ENCODE measurements at places on chromosomes 11 and 22. TPM values are rescaled to one million over a fixed set of nuclear protein-coding genes. Genes with fewer than 3 reads are reported as not detected.

BCR gene
- total RNA-seq: 30.5 TPM

CDC42BPG gene
- total RNA-seq: 0.26 TPM

SOX6 gene
- total RNA-seq: 43.0 TPM

TPBGL gene
- not detected for total RNA-seq

CFAP300 gene
- 0.88 TPM for total RNA-seq

CASP4 gene
- total RNA-seq: 11.2 TPM

OR52I1 gene
- total RNA-seq: not detected

DNA sequence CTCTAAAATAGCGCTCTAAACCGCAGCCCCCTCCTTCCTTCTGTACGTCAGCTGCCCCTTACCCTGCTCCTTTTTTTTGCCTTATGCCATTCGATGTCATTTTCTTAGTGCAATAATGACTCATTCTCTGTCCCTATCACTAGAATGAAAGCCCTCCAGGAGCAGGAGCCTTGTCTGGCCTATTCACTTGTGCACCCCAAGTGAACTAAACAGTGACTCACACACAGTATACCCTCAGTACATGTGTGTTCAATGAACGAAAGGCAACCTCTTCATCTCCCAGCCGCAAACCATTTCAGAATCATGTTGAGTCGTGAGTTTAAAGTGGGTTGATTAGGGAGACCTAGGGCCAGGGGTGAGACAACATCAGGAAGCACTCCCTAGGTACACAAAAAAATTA lies 50.7 kb upstream of the SPATA19 start:
- no peak for DNase-seq

DNA sequence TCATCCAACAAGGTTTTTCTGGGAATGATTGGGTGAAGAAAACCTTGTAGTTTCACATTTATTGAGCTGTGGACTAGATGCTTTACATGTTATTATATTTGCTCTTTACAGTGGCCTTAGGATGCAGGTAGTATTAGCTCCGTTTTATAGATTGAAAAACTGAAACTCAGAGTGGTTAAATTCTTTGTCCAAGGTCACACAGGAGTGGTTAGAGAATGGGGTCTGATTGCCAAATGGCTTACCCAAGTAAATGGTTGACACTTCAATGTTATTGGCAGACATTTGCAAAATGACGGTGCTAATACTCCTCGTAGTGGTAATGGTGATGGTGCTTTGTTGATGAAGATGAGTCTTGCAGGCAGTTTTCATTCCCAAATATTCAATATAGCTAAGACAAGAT lies 2.2 kb downstream of the GTPBP1 start:
- no peak for DNase-seq

DNA sequence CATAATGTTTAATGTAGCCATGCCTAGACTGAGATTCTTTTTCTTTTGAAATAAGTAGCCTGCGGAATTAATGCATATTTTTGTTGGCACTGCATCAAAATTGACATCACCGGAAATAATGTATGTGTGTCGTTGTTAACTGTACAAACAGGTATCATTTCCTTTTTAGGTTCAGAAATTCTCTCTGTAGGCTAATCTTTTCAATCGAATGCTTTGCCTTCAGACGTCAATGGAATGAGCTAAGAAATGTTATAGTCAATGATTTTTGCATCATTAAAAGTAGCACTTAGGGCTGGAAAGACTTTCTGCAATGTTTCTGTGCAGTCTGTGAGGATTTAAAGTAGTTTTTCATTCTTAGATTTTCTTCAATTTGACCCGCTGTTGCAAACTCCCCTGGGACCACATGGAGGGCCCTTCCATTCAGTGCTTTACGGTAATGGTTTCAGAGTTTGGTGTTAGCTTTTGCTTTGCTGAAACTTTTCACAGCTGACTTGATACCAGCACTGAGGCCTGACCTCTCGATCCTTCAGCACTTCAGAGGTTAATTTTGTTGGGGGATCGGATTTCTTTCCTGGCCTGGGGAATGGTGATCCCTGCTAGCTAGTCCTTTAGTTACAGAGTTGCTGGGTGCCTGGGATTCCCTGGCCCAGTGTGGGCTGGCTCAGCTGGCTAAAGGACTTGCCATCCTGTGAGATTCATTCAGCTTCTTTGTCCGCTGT lies 137.8 kb downstream of the DBX1 start:
- DNase-seq: no peak

DNA sequence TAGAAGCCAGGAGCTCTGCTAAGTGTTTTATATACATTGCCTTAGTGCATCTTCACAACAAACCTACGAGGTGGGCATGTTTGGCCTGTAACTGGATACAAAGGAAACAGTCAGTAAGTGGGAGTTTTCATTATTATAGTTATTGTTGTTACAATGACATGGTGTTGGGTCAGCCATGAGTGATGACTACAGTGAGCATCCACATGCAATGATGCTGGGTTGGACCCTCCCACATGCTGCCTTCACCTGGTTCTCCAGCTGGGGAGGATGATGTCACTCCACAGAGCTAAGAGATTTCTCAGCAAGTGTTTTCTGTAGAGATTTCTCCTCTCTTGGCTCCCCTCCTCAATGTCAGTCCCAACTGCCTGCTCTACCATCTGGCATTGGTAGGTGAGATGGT lies 59.3 kb downstream of the EHF start:
- DNase-seq: no peak

DNA sequence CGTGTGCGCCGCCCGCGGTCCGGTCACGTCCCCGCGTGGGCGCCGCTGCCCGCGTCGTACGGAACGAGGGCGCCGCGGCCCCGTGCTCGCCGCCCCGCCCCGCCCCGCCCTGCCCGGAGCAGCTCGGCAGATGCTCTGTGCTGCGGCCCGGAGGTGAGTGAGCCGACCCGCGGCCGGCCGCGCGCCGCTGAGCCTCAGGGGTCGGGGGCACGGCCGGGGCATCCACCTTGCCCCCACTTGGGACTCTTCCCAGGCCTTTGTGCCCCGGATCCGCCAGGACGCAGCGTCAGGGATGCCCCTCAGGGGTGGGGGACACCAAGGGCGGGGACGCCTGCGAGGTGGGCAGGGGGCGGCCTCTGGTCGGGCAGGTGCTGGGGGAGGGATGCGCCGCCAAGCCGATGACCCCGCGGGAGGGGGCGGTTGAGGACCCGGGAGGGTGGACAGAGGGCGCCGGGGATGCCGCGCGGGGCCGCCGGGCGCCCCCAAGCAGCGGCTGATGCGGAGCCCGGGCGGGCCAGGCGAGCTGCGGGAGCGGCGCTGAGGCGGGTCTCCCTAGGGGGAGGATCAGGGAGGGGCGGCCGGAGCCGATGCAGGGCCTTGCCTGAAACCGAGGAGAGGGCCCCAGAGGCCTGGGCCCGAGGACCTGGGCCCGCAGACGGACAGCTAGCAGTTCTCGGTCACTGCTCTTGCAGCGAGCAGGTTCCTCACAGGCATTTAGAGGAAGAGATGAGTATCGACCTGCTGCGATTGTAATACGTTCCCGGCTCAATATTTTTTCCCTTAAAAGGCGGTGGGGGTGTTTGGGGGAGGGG lies at the start of gene GNAZ:
GNAZ (plus strand) TSS at position 102 of the 812 bp plus-strand sequence. CDS start 25,177 bp downstream, outside the sequence.
- no peak for DNase-seq

GRCh38 chr11:113176599-113177360 lies 137.6 kb upstream of the TTC12 start:
- DNase-seq: no peak

DNA sequence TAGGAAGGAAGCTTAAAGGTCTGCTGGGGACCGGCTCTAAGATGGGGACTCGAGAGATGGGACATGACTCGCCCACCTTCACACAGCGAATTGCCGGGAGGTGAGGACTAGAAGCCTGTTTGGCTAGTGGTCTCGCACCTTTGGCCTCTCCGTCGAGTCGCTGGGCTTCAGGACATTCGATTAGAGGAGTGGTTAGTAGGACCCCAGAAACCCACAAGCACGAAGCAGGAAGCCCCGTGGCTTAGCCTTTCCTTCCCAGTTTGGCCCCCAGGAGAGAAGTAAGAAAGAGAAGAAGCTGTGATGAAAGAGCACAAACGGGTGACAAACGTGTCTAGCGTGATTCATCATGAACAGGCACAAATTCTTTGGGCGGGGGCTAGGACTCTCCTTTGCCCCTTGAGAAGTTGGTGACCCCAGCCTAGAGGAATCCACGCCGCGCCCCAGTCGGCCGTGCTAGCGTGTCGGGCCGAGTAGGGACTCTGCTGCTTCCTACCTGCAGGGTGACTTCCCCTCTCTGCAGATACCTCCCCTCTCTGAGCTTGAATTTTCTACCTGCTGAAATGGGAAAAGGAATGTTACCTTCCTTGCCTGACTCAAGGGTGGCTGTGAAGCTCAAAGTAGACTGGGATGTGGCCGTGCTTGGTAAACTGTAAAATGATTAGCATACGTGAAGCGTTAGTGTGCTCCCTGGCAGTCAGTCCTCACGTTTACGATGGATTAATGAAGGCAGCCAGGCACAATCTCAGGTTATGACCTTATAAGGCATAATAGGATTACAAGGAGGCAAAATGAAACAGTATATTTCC lies 1.1 kb upstream of the ADM start:
- peak; percentile 32 for DNase-seq

- DNase-seq: peak; percentile 11
Measured at GRCh38 chr11:36333897-36334296, 37.8 kb downstream of the PRR5L start.

DNA sequence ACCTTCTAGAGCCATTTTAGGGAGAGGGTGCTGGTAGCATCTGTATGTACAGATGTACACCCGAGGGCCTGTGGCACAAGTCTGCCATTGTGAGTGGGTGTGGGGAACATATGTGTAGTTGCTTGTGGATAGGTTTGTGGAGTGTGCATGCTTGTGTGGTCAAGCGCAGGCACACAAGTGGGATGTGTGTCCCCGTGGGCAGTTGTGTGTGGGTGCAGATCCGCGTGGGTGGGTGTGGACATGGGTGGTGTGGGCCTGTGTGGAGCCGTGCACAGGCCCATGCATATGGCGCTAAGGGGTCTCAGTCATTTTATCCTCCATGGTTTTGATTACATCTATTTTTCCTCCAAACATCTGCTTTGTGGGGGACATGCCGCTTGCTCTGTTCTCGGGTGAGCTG lies 28.8 kb downstream of the ALX4 start:
- DNase-seq: no peak

- no peak for DNase-seq
Measured at GRCh38 chr11:33945481-33946268, 53.8 kb upstream of the LMO2 start.

GRCh38 chr11:61126256-61126655 lies 24.0 kb downstream of the CD5 start:
- DNase-seq: peak; percentile 48

DNA sequence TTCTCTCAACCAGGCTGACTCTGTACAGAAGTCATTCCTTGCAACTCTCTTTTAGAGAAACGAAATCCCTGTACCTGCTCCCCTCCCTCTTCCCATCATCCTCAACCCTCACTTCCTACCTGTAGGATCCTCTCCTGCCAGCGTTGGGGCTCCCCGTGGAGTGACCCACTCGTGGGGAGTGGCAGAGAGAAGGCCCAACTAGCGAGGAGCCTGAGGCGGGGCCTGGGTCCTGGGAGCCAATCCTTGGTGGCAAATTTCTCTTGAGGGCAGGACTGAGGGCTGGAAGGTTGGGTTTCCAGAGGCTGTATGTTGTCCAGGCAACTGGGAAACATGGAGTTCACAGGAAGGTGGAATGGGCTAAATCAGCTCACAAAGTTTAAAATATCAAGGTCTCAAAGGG lies 10.4 kb downstream of the NHERF4 start:
- no peak for DNase-seq

GRCh38 chr11:96125400-96125799 lies 201.5 kb upstream of the MTMR2 start:
- DNase-seq: no peak

DNA sequence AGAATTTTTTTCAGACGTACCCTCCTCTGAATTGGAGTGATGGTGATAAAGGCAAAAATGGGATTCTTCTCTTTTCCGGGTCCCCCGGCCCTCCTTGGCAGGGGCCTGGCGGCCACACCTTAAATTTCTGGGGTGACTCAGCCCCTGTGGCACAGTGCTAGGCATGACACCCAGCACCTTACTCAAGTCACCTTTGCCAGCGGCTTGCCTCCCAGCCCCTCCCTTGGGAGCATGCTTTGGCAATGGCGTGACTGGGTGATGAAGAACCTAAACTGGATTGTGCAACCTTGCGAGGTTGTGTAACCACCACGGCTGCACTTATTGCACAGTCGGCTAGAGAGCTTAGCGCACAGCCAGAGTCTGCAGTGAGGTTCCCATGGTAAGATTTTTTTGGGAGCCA lies 16.2 kb upstream of the LDLRAD3 start:
- DNase-seq: no peak

DNA sequence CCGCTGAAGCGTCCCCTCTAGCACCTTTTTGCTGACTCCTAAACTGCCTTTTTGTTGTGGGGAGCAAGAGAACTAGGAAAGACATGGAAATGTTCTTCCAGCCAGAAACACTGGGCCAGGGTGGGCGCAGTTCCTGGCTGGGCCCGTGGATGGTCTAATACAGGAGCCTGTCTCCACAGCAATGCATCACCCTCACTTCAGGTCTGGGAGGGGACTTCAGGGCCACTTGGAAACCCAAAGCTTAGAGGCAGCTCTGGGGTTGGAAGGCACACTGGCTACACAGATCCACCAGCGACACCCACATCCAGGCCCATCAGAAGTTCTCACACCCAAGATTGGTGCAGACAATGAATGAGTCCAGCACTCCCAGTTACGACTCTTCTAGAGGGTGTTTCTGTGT lies 120.3 kb downstream of the ETS1 start:
- DNase-seq: no peak

DNA sequence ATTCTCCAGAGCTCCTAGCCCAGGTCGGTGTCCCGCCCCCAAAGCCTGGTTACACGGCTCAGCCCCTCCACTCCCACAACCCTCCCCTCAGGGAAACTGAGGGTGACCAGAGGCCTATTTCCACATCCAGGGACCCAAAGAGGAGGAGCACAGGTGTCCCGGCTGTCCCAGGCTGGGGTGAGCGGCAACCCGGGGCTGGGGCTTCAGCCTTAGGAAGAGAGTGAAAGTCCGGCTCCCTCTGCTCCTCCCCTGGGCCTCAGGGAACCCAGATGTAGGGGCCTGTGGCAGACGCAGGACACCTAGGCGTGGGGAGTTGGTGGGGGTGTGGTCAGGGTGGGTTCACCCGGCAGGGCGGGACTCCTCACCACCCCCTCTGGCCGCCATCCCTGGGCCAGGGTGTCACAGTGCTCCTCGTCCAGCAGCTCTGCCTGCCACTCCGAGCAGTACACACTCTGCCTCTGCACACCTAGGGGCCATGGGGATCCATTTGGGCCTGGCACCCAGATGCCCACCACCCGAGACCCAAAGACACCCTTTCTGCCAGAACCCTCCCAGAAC lies 63.1 kb downstream of the ARFGAP3 start:
- no peak for DNase-seq
